ENCODE measurements at places on chromosomes 5 and 9.

DNA sequence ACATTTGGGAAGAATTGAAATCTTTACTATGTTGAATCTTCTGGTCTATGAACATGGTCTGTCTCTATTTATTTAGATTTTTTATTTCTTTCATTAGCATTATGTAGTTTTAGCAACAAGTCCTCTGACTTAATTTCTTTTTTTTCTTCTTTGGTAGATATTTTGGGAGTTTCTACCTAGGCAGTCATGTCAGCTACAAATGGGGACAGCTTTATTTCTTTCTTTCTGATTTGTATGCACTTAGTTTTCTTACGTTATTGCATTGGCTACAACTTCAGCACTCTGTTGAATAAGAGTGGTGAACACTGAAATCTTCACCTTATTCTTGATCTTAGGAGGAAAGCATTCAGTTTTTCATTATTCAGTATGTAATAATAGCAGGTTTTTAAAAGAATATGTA is 33.5 kb downstream of the SMC5 start:
- DNase-seq, result no peak

GRCh38 chr5:115657881-115658233 is 32.0 kb upstream of the TMED7 start:
- no peak for DNase-seq

GRCh38 chr5:61137835-61138234 is 24.4 kb downstream of the SMIM15 start:
- DNase-seq, result no peak

- no peak for DNase-seq
These were observed 4.4 kb upstream of the EXOC3 start for GRCh38 chr5:438481-438981.

DNA sequence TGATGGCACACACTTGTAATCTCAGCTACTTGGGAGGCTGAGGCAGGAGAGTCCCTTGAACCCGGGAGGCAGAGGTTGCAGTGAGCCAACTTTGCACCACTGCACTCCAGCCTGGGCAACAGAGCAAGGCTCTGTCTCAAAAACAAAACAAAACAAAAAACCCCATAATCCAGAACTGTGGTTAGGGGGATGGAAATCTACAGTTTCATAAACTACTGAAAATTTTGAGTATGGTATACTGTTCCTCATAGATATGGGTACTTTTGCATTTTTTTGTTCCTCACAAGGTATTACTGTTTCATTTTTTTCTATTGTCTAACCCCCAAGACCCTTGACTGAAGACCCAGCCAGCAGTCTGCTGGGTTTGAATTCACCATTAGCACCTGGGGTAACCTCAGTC is 52.2 kb upstream of the MAP3K1 start:
- DNase-seq, result no peak

GRCh38 chr9:114913217-114913616 is 17.2 kb downstream of the TNFSF8 start:
- DNase-seq, result no peak

Data from NAMALWA (cell line).